Nucleus accumbens (tissue), 56 donors: ENCODE measurements at places on chromosomes 5 and 9.

DNA sequence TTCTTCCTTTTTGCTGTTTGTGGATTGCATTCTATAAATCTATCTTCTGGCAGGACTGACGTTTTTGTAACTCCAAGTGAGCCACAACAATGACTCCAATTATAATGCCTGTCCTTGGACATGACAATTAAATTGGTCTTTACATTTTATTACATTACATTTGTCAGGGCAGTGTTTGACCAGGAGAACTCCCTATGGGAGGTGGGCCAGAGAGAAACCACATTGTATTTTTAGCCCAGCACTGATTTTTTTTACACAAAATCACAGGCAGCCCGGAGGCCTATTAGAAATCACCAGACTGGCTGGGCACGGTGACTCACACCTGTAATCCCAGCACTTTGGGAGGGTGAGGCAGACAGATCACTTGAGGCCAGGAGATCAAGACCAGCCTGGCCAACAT is 99.1 kb upstream of the SMC5 start:
- DNase-seq: no peak

DNA sequence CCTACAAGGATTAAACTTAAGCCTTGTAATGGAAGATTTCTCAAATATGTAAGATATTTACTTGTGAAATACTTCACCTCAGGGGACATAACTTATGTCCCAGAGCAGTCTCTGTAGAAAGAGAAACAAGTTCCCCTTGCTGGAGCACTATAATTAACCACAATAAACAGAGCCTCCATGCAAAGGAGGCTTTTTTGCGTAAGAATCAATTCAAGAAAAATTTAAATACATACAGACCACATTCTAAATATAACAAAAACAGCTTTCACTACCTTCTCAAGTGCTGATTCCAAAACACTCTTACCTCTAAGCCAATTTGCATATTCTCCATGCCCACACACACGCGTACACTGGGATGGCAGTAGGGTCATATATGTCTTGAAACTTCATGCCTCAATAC is 30.7 kb upstream of the CCNB1 start:
- no peak for DNase-seq

- DNase-seq: no peak
Measured at GRCh38 chr5:175214152-175214551, 229.8 kb downstream of the DRD1 start.

DNA sequence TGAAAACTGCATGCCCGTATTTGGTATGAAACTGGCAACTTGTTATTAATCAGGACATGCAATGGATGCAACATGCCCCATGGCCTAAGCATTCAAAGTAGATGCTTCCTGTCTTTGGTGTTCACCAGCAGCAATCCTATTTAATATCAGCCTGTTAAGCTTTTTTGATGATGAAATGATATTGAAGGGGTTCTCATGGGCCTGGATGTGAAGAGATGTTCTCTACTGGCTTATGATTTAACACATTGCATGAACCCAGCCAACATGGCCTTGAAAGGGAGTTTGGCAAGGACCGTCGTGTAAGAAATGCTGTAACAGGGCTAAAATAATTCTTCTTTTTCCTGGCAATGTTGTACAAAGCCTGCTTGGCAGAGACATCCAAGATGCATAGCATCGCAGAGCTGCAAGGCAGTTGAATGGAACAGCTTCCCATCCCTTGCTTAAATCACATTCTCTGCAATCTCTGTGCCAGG is 111.2 kb downstream of the SMARCA2 start:
- no peak for DNase-seq

DNA sequence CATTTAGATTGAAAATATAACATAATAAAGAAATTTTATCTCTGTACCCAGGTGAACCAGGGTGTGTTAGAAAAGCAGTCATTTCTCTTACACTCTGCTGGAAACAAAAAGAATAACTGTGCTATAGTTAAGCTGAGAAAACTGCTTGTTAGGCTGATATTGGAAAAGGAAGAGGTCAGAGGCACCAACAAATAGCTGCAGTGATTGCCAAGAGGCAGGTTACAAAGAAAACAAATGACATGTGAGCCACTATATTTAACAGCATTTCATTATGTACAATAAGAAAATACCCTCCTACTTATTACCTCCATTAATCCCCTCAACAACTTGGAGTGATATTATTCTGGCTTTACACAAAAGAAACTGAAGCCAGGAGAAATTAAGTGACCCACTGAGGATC is 607.9 kb upstream of the TLE4 start:
- DNase-seq: no peak

DNA sequence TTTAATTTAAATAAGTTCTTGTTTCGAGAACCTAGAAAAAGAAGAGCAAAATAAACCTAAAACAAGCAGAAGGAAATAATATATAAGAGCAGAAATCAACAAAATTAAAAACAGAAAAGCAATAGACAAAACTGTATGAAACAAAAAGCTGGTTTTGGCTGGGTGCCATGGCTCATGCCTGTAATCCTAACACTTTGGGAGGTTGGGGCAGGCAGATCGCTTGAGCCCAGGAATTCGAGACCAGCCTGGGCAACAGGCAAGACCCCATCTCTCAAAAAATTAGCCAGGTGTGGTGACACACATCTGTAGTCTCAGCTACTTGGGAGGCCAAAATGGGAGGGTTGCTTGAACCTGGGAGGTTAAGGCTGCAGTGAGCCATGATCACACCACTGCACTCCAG is 59.2 kb upstream of the OTP start:
- DNase-seq: no peak

DNA sequence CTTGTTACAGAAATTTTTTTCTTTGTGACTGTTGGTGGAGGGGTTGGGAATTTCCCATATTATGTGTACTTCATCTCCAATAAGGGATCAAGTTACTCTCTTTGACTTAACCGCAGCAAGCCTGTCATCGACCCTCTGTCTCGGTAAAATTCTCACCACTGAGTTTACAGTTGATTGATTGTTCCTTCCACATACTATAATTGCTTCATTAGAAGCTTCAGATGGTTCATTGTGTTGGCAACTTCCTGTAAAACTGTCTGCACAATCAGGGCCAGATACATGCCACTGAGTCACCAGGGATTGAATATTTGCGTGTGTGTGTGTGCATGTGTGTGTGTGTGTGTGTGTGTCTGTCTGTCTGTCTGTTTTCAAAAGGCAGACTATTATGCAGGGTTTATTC is 176.6 kb downstream of the ZNF462 start:
- DNase-seq: no peak

DNA sequence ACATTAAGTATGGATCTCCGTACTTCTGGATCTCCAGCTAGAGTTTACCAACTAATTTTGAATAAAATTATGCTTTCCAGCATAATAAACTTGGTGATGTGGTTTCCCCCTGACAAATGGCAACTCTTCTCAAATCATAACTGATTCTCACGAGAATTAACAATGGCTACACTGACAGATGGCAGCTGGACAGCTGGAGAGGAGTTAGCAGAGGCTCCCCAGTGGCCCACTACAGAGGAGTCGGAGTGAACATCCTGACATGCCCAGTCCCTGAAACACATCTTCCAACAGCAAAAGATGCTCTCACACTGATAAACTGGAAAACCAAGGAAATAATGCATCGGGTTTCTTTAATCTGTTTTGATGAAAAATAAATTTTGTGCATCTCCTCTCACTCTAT is 239.6 kb downstream of the MAN2A1 start:
- DNase-seq: no peak

GRCh38 chr5:157478726-157479125 is 18.7 kb downstream of the NIPAL4 start:
- DNase-seq: no peak
